ENCODE measurements at places on chromosomes 2 and 18.

DNA sequence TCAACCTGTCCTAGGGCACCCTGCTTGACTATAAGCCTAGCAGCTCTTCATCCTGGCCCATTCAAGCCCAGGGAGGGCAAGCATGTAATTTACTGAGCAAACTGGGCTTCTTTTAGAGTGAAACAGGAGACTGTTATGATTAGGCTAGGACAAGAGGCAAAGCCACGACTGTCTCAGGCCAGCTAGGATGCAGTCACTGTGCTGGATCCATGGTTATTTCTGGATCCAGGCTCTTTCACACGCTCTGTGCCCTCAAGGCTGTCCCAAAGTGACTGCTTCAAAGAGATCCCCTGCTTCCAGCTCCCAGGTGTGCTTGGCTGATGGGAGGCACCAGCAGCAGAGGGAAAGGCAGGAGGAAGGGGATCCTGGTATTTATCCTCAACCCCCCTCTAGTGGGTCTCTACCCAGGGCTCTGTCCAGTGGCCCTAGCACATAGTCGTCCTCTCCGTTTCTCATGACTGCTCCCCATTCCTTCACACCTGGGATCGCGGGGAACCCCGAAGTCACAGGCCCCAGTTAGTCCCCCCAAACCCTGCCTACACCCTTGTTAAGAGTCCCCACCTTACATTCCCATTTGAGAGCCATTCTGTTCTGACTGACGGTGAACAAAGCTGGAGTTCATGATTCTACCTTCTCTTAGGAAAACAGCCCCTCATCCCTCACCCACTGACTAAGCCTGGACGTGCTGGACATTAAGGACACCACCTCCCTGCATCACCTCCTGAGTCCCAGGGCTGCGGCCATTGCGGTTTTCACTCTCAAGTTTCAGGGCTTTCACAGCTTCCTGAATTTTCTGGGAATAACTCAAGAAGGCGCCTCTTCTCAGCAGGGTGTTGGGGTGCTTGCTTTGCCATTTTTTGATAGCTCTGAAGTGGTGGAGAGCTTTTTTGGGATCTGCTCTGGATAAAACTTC, 63.2 kb downstream of the POLR1A start:
- no peak for DNase-seq

- DNase-seq: peak; percentile 40
These were observed 98.3 kb downstream of the PIK3C3 start for GRCh38 chr18:42053188-42053781.

DNA sequence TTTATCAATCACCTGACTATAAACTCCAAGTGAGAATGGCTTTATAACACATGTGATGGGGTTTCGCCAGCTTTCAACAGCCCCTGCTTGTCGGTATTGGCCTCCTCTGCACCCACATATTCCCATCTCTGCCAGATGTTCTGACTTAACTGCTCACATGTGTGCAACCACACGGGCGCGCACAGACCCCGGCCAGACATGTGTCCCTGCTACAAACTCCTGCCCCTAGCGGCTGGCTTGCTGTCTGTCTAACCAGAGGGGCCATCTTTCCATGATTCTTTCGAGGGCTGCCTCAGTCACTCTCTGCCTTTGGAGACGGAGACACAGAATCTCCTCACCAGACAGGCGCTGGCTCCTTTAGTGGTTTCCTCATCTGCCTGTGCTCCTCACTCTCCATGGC, 15.3 kb downstream of the STON1 start:
- no peak for DNase-seq

- DNase-seq: no peak
These were observed 16.6 kb upstream of the CEP68 start for GRCh38 chr2:65039640-65040039.

DNA sequence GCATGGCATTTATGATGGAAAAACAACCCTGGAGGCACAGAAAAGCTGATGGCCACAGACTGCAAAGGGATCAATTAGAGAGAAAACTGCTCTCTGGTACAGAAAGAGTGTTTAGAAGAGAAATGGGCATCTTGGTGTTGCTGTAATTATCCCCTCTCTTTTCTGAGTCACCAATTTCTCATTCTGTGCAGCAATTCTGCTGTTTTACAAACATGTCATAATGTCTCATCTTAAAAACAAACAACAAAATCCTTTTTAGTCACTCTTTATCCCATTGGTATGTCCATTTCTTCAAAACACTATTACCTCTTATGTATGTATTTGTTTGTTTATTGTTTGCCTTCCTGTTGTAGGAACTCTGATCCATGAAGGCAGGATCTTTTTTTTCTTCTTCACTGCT, 73.9 kb upstream of the HK2 start:
- no peak for DNase-seq

GRCh38 chr2:169285531-169286235, 76.7 kb downstream of the LRP2 start:
- peak; percentile 50 for DNase-seq

- DNase-seq: no peak
These were observed 172.8 kb downstream of the CYP26B1 start for GRCh38 chr2:71974846-71975245.

GRCh38 chr2:152638056-152638455, 79.2 kb downstream of the PRPF40A start:
- no peak for DNase-seq

DNA sequence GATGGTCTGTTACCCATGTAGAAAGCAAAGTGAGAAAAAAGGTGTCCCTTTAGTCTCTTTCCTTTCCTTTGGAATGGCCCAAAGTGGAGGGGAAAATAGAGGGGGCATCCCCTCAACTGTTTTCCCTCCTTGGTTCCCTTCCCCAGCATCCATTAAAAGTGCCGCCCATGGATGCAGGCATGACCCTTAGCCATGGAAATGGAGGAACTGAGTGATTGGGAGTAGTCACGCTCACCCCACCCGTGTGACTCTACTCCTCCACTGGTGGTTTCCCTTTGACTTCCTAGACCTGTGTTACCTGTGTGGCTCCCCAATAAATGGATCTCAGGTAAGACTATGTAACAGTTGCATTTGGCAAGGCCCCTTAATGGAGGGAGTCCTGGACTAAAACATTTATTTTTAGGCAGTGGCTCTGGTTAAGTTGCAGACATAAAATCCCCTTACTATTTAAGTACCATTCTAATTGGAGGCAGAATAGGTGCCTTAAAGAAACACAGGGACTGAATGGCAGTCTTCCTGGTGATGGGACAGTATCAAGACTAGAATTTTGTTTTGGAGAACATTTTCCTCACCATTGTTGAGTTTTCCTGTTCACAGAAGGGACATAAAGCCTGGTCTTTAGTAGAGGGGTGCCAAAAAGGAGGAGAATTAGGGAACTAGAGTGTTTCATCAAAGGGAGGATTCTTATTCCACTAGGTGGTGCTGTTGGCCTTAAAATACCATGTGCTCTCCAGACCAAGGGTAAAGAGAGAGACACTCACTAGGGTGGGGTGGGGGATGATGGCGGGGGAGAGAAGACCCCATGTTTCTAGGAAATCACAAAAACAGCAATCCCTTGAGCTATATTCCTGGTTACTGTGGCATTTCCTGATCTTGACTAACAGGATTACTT, 25.7 kb upstream of the PLA2R1 start:
- DNase-seq: peak; percentile 24

DNA sequence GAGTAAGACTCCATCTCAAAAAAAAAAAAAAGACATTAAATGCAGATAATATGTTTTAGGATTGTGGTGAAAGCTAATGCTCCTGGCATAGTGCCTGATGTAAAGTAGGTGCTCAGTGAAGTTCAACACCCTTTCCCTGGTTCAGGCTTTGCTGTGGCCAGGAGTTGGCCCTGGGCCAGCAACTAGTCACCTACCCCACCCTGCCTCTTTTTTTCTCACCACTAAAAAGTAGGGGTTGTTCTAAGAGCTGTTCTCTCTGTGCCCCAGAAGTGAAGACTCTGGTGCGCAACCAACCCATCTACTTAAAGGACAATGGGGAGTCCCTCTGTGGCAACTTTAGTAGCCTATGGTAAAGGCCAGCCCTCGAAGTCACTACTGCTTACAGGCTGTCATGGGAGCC, 75.9 kb downstream of the DNMT3A start:
- DNase-seq: no peak

- DNase-seq: no peak
These were observed 46.4 kb upstream of the STK39 start for GRCh38 chr2:168293766-168294165.

GRCh38 chr18:51867767-51868166, 472.2 kb upstream of the DCC start:
- DNase-seq: peak; percentile 15

DNA sequence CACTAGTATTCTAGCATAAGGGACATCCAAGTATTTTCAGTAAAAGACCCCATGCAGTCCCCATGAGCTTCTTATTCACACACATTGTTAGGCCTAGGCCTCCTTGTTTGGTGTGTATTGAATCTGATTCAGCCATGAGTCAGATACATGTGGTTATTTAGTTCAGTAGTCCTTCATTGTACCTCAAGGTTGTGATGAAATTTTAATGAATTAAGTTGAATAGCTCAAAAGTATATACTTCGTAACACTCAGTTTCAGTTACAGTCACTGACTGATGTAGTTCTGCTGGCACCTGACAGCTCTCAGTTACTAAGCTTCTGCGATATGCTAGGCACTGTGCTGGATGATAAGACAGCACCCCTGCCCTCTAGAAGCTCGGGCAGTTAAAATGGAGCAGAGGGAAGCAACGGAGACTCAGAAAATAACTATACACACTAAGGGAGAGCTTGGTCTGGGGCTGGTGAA, 86.4 kb downstream of the XRCC5 start:
- DNase-seq: no peak

GRCh38 chr2:111121828-111122630, 1.3 kb downstream of the BCL2L11 start:
- peak; percentile 89 for DNase-seq

DNA sequence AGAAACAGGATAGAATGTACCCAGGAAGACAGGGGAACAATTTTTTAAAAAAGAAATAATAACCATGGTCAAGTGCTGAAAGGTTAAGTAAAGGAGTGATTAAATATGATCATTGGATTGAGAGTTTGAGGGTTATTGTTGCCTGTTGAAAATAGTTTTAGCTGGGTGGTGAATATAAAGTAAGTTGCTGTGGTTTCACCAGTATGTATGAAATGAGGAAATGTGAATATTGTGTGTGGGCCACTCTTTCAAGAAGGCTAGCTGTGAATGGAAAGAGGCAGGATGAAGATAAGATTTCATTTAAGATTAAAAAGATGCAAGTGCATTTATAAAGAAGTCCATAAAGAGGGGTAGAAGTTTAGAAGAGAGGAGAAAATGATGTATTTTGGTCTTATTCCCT, 53.8 kb downstream of the GULP1 start:
- no peak for DNase-seq

GRCh38 chr18:6370886-6371635, 43.6 kb downstream of the L3MBTL4 start:
- no peak for DNase-seq

DNA sequence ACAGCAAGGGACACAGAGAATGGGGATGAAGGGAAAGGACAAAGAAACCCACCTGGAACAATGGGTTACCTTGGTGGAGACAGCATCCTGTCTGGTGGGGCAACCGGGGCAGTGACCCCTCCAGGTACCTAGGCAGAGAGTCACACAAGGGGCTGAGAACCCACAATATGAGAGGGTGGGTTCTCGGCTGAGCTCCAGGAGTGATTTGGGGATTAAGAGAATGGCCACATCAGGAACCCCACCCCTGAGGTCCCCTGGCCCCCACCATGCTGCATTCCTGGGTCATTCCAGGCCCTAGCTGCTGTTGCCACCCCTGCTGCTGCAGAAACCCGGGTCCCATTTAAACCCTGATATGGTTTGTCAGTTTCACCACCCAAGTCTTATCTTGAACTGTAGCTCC, 172.3 kb downstream of the RTP5 start:
- DNase-seq: no peak

- no peak for DNase-seq
These were observed 135.0 kb upstream of the DOK6 start for GRCh38 chr18:69265656-69266055.

- no peak for DNase-seq
These were observed 1.8 kb upstream of the BOK start for GRCh38 chr2:241556746-241557145.

DNA sequence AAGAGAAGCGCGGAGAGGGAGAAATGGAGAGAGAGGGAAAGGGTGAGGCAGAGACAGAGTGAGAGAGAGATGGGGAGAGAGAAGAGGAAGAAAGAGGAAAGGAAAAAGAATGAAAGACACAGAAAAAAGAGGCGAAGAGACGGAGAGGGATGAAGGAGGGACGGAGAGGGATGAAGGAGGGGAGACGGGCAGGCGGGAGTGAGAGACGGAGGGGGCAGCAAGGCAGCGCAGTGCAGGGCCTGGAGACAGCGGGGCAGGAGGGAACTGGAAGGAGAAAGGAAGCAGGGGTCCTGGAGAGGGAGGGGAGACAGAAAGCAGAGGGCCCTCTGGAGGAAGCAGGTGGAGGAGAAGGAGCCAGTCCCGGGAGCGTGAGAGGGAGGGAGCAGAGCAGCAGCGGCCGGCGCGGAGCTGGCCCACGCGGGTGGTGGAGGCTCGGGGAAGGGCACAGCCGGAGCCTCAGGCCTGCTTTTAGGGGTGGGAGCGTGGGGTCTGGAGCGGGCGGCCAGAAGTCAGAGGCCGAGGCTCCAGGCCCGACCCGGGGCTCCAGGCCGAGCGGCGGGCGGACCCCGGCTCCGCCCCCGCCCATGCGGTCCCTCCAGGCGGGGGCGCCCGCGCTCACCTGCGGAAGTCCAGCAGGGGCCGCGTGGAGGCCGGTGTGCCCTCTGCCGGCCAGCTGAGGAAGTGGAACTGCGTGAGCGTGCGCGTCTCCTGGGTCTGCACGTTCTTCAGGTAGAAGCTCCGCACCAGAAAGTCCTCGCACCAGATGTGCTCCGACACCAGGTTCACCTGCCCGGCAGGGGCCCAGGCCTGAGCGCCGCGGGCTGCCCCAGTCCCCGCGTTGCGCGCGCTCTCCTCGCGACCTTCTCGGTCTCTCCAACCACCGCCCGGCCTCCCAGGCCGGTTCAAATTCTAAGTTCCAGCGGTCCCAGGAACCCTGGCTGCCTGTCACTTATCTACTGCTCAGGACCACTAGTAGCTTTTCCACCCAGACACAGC, 14.5 kb downstream of the PTPRN start:
- peak; percentile 98 for DNase-seq

DNA sequence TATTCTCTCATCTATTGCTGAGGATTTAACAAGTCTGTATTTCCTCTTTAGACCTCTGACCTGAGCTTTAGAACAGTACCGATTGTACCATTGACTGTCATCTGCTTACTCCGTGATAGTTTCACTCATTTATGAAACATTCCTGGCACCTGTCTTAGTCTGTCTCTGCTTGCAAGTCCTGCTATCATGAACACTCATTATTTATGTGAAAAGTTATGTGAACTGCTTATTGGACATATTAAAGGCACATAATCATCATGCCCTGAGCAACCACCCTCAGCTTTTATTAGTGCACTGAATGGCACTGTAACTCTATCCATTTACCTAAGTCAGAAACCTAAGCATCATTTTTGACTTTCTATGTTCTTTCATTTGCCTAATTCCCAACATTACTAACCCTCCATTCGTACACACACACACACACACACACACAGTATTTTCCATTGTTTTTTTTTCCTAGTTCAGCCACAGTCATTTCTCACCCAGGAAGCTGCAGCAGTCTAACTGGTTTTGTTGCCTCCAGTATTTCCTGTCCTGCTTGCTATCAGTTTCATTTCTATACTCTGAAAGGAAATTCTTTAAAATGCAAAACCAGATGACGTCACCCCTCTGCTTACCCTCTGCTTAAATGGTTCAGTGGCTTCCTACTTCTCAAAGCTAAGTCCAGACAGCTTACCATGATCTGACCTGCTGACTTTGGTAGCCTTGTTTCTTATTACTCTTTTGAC, 146.1 kb downstream of the HAUS1 start:
- peak; percentile 42 for DNase-seq

GRCh38 chr2:141341444-141341843, 789.4 kb downstream of the LRP1B start:
- DNase-seq: no peak

GRCh38 chr2:69180227-69180626, 167.2 kb downstream of the ANTXR1 start:
- no peak for DNase-seq

GRCh38 chr2:138831154-138831553, 51.0 kb upstream of the NXPH2 start:
- DNase-seq: no peak

All from iPS-NIHi11 (cell line).